Calu3 (cell line): ENCODE measurements at places on chromosomes 16 and 17.

- DNase-seq = no peak
These were observed 87.7 kb downstream of the MRM3 start for GRCh38 chr17:869567-870525.

DNA sequence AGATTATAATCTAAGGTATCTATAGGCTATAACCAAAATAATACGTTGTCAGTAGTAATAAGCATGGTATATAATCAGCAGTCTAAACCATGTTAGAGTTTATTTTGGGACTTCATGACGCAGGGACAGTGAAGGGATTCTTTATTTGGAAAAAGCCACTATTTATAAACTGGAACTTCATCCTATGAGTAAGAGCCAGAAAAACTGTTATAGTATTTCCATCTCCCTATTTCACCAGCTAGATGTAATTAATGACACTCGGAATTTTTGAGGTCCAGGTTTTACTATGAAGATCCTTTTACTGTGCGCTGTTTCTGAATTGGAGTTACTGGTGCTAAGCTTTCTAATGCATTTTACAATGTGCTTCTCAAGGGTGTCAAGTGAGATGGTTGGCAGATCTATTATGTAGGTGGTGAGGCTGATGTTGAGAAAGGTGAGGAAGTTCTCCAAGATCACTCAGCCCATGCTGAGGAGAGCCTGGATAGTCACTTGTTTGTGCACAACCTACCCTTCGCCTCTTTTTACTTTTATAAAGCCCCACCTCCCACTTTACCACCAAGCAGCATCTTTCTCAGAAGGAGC is 149.3 kb downstream of the MSI2 start:
- no peak for DNase-seq

DNA sequence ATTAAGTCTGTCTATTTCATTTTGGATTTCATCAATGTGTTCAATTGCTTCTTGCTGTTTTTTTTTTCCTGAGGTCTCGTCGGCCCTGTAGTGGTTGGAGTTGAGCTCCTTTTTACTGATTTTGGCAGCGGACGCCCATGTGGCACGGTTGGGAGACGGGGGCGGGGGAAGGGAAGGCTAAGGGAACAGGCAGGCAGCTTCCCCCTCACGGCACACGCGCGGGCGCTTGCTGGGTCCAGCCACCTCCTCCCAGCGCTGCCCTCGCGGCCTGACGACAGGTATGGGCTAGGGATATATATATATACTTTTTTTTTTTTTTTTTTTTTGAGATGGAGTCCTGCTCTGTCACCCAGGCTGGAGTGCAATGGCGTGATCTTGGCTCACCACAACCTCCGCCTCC is 11.4 kb downstream of the HSF5 start:
- no peak for DNase-seq

- no peak for DNase-seq
These were observed 46.3 kb downstream of the C16orf78 start for GRCh38 chr16:49419862-49420261.
